Placental epithelial cell (primary cell): ENCODE measurements at places on chromosomes 3 and 15. TPM values are rescaled to one million over a fixed set of nuclear protein-coding genes. Genes with fewer than 3 reads are reported as not detected.

The CIAO2A gene
- total RNA-seq, result 65.9 and 69.1 TPM in 2 replicates

The HIGD2B gene
- total RNA-seq, result 0.39 TPM in 1 of 2 replicates, not detected in the other

The DLG1 gene
- total RNA-seq, result 65.2 and 85.9 TPM in 2 replicates

The CDHR4 gene
- 0.54 and 1.2 TPM in 2 replicates for total RNA-seq

The ITGA11 gene
- 0.11 and 0.79 TPM in 2 replicates for total RNA-seq

The CHL1 gene
- not detected in 2 replicates for total RNA-seq

The GPR87 gene
- 8.2 and 27.1 TPM in 2 replicates for total RNA-seq

The RNF123 gene
- total RNA-seq, result 36.9 and 38.8 TPM in 2 replicates

The CPA3 gene
- total RNA-seq, result not detected in 2 replicates

The THUMPD3 gene
- 29.4 and 34.9 TPM in 2 replicates for total RNA-seq

The IGDCC3 gene
- total RNA-seq, result 0.33 and 7.1 TPM in 2 replicates

The EPHB3 gene
- 3.7 and 4.7 TPM in 2 replicates for total RNA-seq

The RUVBL1 gene
- 22.8 and 39.3 TPM in 2 replicates for total RNA-seq

The TRMT10C gene
- total RNA-seq, result 17.3 and 19.6 TPM in 2 replicates

The UBE2E1 gene
- 42.4 and 65.1 TPM in 2 replicates for total RNA-seq
